ENCODE measurements at places on chromosomes 11 and 22. TPM values are rescaled to one million over a fixed set of nuclear protein-coding genes. Genes with fewer than 3 reads are reported as not detected.

DNA sequence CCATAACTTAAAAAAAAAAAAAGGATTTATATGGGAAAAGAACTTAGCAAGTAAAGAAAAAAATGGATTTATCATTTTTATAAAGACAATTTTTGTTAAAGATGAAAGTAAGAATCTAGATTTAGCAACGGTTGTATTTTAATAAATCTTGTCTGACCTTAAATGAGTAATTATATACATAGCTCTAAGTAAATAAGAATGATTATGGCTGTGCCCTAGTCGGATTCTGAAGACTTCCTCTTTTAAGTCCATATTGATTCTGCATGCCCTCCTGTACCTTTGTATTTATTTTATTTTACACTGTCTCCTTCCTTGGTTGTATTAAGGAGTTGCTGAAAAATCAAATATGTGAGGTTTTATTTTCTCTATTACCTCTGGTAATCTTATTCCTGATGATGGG is 7.1 kb downstream of the RBX1 start:
- peaks cover 16% of the 10 kb centered on the region for H3K4me1 ChIP-seq
- H3K27me3 ChIP-seq: no peaks in the 10 kb centered on the region
- peaks cover 34% of the 10 kb centered on the region for H3K36me3 ChIP-seq

SNX32 gene
- total RNA-seq: 0.44 TPM

- H3K4me1 ChIP-seq: no peaks in the 10 kb centered on the region
- no peaks in the 10 kb centered on the region for H3K36me3 ChIP-seq
- no peaks in the 10 kb centered on the region for H3K27me3 ChIP-seq
- no peak overlapping the region for H3K4me3 ChIP-seq
Measured at GRCh38 chr11:11384829-11385228, 31.8 kb upstream of the CSNK2A3 start.

- no peak overlapping the region for H3K27ac ChIP-seq
- no peaks in the 10 kb centered on the region for H3K27me3 ChIP-seq
- no peak for DNase-seq
- no peak overlapping the region for H3K4me3 ChIP-seq
- H3K36me3 ChIP-seq: no peaks in the 10 kb centered on the region
Measured at GRCh38 chr11:34604145-34604544, 16.7 kb upstream of the EHF start.

HMOX1 gene
- total RNA-seq: not detected

DNA sequence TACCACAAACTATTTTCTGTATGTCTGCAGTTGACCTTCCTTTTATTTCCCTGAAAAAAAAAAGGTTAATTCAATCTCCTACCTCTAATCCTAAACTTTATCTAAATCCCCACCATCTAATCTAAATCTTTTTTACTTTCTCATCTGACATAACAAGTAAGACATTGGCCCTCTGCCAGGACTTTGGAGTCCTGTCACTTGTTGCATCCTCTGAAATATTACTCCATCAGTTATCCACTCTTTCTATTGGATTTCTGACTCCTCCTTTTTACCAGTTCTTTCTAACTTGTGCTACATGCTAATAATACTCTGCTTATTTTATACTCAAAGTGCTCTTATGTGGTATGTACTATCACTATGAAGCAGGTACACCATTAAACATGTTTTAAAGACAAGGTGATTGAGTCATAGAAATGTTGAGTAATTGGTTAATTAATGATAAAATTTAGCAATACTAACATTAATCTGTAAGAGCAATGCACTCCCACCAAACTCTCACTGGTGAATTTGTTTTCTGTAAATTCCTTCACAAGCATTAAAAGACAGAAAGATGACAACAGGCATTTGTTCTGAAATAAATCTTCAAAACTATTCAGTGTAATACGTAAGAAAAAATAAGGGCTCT is 914.2 kb upstream of the RAG2 start:
- DNase-seq: no peak
- H3K36me3 ChIP-seq: no peaks in the 10 kb centered on the region
- H3K4me3 ChIP-seq: no peak overlapping the region
- H3K27ac ChIP-seq: no peak overlapping the region

DNA sequence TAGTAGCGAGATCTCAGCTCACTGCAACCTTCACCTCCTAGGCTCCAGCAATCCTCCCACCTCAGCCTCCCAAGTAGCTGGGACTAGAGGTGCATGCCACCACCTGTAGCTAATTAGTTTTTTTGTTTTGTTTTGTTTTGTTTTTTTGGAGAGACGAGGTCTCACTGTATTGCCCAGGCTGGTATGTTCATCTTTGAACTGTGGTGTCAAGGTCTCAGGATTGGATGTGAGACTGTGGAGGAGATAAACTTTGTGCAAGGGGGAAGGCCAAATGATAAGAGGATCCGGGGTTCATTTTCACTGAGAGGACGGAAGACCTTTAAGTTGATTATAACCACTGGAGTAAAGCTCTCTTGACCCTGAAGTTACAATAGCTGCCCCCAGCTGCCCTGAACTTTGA is 8.9 kb downstream of the SEC14L2 start:
- no peak overlapping the region for H3K4me3 ChIP-seq
- H3K4me1 ChIP-seq: no peaks in the 10 kb centered on the region
- H3K36me3 ChIP-seq: peaks cover 2% of the 10 kb centered on the region
- H3K27me3 ChIP-seq: no peaks in the 10 kb centered on the region

GRCh38 chr11:8772571-8773519 is 90.3 kb downstream of the RPL27A start:
- H3K36me3 ChIP-seq: no peaks in the 10 kb centered on the region
- no peaks in the 10 kb centered on the region for H3K4me1 ChIP-seq
- no peaks in the 10 kb centered on the region for H3K27me3 ChIP-seq
- H3K27ac ChIP-seq: no peak overlapping the region

GRCh38 chr22:32222991-32223390 is 18.1 kb upstream of the RFPL2 start:
- DNase-seq: no peak
- H3K36me3 ChIP-seq: no peaks in the 10 kb centered on the region
- peaks cover 9% of the 10 kb centered on the region for H3K27me3 ChIP-seq
- no peaks in the 10 kb centered on the region for H3K4me1 ChIP-seq
- H3K27ac ChIP-seq: no peak overlapping the region

DNA sequence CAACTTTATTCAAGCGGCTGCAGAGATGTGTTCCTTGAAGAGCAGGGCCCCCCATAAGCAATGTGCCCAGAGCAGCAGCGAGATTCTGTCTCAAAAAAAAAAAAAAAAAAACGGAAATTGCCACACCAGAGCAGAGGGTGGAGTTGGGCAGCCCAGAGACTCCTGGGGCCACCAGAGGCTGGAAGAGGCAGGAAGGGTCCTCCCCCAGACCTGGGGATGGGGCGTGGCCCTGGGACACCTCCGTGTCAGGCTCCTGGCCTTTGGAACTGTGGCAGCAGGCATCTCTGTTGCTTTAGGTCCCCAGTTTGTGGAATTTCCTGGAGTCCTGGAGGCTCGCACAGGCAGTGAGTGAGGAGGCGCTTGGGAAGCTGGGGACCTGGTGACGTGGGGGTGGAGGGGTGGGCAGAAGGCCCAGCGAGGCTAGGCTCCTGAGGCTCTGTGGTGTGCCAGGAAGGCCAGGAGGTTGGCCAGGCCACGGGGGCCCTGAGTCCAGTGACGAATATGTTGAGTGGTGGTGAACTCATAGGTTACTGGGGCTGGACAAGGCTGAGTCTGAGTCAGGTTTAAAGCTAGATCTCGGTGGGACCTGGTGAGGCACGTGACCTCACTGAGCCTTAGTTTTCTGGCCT is 735.6 kb downstream of the BRD1 start:
- no peaks in the 10 kb centered on the region for H3K36me3 ChIP-seq
- H3K27ac ChIP-seq: no peak overlapping the region
- DNase-seq: no peak
- H3K27me3 ChIP-seq: no peaks in the 10 kb centered on the region
- no peak overlapping the region for H3K4me3 ChIP-seq

- no peak for DNase-seq
- H3K4me1 ChIP-seq: no peaks in the 10 kb centered on the region
- H3K27me3 ChIP-seq: no peaks in the 10 kb centered on the region
Measured at GRCh38 chr11:9075556-9075955, 15.8 kb downstream of the SCUBE2 start.

NXPE4 gene
- not detected for total RNA-seq

GRCh38 chr22:35648066-35649025 is at the start of gene APOL6:
Gene APOL6 (plus strand): TSS chr22:35648446. CDS start chr22:35656426, 7,980 bp downstream.
- peaks cover 36% of the 10 kb centered on the region for H3K4me1 ChIP-seq
- H3K4me3 ChIP-seq: peak within 1 kb of the TSS; percentile 98
- DNase-seq: peak; percentile 39

GRCh38 chr11:57502376-57502775 is 13.1 kb downstream of the SLC43A1 start:
- H3K4me1 ChIP-seq: no peaks in the 10 kb centered on the region
- no peak overlapping the region for H3K4me3 ChIP-seq
- DNase-seq: no peak
- H3K27me3 ChIP-seq: no peaks in the 10 kb centered on the region

GRCh38 chr11:126817096-126817495 is 183.5 kb downstream of the KIRREL3 start:
- no peaks in the 10 kb centered on the region for H3K36me3 ChIP-seq
- H3K27ac ChIP-seq: no peak overlapping the region
- H3K4me3 ChIP-seq: no peak overlapping the region
- H3K4me1 ChIP-seq: no peaks in the 10 kb centered on the region
- H3K27me3 ChIP-seq: no peaks in the 10 kb centered on the region

KRTAP5-2 gene
- 0.35 TPM for total RNA-seq

- no peak for DNase-seq
- no peak overlapping the region for H3K4me3 ChIP-seq
- no peaks in the 10 kb centered on the region for H3K4me1 ChIP-seq
- no peaks in the 10 kb centered on the region for H3K36me3 ChIP-seq
- H3K27ac ChIP-seq: no peak overlapping the region
- H3K27me3 ChIP-seq: no peaks in the 10 kb centered on the region
Measured at GRCh38 chr11:9179141-9179540, 86.0 kb downstream of the DENND5A start.

TMEM25 gene
- 10.7 TPM for total RNA-seq

DNHD1 gene
- total RNA-seq: 32.7 TPM

DNA sequence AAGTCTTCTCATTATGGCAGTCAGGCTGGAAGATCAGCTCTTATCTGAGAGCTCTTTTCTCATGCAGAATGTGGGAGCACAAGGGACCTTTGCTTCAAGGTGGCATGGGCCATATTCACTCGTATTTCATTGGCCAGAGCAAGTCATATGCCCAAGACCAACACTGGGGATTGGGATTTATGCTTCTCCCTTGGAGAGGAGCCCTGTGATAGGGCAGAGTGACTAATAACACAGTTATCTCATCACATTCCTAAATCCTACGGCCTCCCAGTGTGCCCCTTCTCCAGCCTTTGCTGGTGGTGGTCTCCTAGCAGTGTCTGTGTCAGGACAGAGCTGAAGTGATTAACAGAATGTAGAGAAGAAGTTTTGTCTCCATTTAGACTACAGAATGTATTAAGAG is 48.6 kb downstream of the SYT9 start:
- no peak overlapping the region for H3K27ac ChIP-seq
- H3K27me3 ChIP-seq: no peaks in the 10 kb centered on the region
- no peaks in the 10 kb centered on the region for H3K36me3 ChIP-seq
- no peaks in the 10 kb centered on the region for H3K4me1 ChIP-seq

DNA sequence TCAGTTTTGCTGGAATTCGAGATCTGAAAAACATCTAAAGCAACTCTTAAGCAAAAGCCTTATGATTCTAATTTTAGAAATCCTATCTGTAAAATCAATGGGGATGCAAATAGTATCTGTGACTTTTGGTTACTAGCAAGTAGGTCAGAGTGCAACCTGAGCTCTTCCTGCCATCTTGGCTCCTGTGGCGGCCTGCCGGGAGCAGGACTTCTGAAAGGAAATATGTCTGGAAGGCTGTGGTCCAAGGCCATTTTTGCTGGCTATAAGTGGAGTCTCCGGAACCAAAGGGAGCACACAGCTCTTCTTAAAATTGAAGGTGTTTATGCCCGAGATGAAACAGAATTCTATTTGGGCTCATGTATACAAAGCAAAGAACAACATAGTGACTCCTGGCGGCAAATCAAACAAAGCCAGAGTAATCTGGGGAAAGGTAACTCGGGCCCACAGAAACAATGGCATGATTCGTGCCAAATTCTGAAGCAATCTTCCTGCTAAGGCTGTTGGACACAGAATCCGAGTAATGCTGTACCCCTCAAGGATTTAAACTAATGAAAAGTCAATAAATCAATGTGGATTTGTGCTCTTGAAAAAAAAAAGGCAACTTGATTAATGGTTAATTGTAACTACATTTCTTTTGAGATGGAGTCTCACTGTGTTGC is 1.7 kb downstream of the SAMM50 start:
- no peak for DNase-seq
- H3K27me3 ChIP-seq: no peaks in the 10 kb centered on the region
- H3K27ac ChIP-seq: no peak overlapping the region
- H3K4me3 ChIP-seq: peak overlapping the region; percentile 95
- H3K36me3 ChIP-seq: no peaks in the 10 kb centered on the region

- H3K27me3 ChIP-seq: no peaks in the 10 kb centered on the region
- peaks cover 6% of the 10 kb centered on the region for H3K4me1 ChIP-seq
- DNase-seq: no peak
- no peak overlapping the region for H3K4me3 ChIP-seq
Measured at GRCh38 chr11:95585752-95586077, 203.9 kb downstream of the FAM76B start.
